ENCODE measurements at places on chromosomes 2 and 18.
A peak's percentile ranks its signal among the peaks of the same experiment; 100 is the strongest.

GRCh38 chr2:54560146-54560881 is 104.2 kb downstream of the SPTBN1 start:
- DNase-seq, result peak; percentile 83

DNA sequence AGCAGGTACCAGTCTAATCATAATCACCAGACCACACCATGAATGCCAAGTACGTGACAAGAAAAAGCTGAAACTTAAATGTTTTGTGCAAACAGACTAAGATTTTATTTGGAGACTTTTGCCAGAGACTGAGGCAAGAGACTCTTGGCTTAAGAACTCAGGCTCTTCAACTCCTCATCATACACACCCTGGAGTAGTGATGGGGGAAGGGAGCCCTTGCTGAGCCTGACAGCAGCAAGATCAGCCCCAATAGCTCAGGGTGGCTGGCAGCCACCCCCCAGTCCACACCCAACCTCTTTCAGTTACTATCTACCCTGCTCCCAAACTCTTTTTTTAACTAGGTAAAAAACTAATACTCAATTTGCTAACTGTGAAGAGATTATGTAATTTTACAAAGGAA is 114.8 kb downstream of the CCBE1 start:
- DNase-seq, result no peak

- DNase-seq, result no peak
These were observed 71.8 kb downstream of the TNS1 start for GRCh38 chr2:217930761-217931563.

GRCh38 chr2:62785810-62786597 is 80.5 kb downstream of the EHBP1 start:
- DNase-seq, result no peak

DNA sequence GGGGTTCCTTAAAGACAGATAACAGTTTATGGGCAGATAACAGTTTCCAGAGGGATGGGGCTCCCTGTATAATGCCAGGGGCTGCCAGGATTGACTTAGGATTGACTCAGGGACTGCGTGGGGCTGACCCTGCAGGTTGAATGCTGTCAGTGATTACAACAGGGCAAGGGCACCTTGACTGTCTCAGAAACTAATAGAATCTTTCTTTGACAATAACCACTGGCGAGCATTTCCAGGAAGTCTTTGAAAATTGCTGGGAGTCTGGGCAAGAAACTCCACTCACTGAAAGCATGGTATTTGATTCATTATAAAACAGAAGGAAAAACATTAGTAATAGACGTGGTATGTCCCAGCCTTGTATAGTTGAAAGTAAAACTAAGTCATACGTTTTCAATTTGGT is 101.0 kb downstream of the GPD2 start:
- no peak for DNase-seq

DNA sequence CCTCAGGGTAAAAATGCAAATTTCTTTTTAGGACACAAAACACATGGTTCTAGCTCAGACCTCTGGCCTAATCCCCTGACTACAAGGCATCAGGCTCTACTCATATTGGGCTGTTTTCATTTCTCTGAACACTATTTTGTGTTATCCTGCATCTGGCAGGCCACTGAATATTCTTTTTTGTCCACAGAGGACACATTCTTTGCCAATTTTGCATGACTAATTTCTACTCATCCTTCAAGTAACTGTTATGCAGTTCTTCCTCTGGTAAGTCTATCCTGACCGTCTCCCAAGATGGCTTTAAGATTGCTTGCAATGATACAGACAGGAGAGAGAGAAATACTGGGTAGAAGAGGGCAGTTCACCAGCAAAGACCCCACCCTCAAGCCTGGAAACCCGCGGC is 107.6 kb upstream of the RGPD4 start:
- no peak for DNase-seq

- DNase-seq, result no peak
These were observed 69.3 kb downstream of the INPP5D start for GRCh38 chr2:233129351-233129978.

GRCh38 chr2:48457227-48457626 is 72.7 kb upstream of the STON1 start:
- DNase-seq, result no peak

DNA sequence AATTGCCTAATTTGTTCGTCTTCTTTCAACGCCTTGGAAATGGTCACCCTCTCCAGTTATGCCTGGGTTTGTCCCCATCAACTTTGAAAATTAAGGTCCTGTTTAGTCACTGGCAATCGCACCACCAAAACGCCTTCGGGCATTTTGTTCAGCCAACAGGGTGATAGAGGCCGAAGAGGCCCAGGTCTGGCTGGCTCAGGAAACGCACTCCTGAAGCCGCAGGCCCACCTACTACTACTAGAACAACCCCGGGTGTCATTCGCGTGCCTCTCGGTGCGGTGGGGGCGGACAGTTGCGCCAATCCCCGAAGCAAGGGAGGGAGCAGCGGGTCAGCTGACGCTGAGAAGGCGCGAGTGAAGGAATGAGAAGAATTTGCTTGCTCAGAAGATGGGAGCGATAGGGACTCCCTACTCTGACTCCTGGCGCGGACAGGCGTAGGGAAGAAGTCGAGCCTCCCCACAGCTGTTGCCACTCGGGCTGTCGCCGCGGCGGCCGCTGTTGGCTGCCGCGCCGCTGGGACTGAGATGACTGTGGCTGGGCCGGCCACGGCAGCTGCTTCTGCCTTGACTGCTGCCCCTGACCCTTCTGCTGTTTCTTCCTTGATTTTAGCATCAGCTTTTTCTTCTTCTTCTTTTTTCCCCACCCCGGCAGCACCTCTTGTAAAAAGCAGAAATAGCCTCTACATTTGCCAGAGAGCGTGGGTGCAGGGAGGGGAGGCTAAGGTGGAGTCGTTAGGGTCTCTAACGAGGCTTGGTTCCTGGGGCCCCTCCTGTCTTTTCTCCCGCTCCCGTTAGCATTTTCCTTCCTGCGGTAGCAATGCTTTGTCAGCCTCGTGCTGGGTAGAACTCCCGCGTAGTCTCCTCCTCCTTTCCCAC is 387.6 kb downstream of the FIGN start:
- DNase-seq, result peak; percentile 90

GRCh38 chr2:227674485-227674884 is 7.9 kb downstream of the SCYGR5 start:
- no peak for DNase-seq

- no peak for DNase-seq
These were observed 27.1 kb upstream of the PUM2 start for GRCh38 chr2:20377741-20378140.

Data from coronary artery (tissue), 2 donors.